Stimulated activated CD4-positive, alpha-beta T cell treated with anti-CD3 and anti-CD28 coated beads, Interleukin-1b, Interleukin-23, amount 100 ng/mL, for 1 hour (primary cell): ENCODE measurements at places on chromosomes 2 and 18.

- no peak for DNase-seq
Observed at GRCh38 chr2:117523267-117523666, 291.2 kb upstream of the DDX18 start.

DNA sequence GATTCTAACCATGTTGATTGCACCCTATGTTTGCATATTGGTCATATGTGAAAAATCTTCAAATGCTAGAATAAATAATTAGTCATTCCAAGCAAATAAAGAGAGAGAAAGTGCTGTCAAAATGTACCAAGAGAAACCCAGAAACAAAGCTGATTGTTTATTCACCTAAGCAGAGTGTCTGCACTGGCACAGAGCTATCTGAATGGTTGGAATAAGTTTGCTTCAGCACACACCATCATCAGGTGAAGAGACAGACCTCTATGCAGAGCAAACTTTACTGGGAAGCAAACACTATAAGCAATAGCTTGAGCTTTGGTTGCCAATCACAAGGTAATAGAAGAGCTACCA lies 25.4 kb downstream of the DSG4 start:
- no peak for DNase-seq

- DNase-seq: no peak
Observed at GRCh38 chr2:43024515-43025011, 201.8 kb downstream of the ZFP36L2 start.

DNA sequence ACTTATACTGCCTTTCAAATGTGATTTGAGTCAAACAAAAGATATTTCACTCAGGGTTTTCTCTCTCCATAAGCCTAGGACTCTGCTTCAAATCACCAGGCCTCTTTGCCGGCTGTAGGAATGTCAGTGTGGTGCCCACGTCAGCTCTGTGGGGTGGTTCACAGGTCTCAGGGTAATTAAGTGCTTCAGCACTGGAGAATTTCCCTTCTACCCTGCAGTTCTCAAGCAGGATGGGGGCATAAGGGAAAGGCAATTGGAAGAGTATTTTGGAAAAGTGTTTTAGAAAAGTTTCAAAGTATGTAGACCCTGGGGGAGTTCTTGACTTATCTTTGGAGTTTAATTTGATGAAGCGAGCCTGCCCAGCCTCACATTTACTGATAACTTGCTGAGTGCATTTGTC lies 9.6 kb downstream of the CNGA3 start:
- no peak for DNase-seq

DNA sequence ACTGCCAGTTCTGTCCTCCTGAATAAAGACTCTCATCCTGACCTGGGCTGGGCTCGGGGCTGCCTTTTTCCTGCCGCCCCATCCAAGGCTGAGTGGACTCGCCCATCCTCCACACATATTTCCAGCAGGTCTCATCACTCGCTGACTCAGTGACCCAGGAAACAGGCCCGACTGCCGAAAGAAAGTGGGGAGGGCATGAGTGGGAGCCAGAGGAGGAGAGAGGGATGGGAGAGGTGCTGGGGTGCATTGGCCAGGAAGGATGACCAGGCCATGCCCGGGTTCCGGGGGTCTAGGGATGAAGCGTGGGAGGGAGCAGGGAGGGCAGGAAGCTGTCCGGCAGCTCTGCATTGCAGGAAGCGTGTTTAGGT lies 66.7 kb downstream of the TWIST2 start:
- DNase-seq: no peak

DNA sequence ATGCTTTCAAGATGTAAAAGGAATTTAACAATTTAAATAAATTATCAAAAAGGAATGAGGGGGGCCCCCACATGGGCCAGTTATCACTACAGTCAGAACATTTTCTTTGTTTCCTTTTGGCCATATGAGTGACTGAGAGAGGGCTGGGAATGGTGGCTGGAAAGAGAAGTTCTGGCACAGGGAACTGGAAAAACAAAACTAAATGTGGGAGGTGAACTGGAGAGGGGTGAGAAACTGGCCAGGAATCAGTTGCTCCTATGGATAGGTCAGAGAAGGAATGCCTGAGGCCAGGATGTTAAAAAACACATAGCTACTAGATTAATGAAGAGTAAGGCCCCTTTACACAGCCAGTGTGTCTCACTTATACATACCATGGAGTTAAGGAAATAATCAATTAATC lies 121.0 kb downstream of the RBMS1 start:
- no peak for DNase-seq

GRCh38 chr2:157480182-157480961 lies 36.5 kb upstream of the CYTIP start:
- DNase-seq: no peak

GRCh38 chr2:133788386-133788785 lies 220.1 kb upstream of the NCKAP5 start:
- no peak for DNase-seq

- DNase-seq: no peak
Observed at GRCh38 chr18:63869374-63869773, 18.1 kb upstream of the SERPINB2 start.

- no peak for DNase-seq
Observed at GRCh38 chr2:128421861-128422311, 103.2 kb upstream of the HS6ST1 start.

DNA sequence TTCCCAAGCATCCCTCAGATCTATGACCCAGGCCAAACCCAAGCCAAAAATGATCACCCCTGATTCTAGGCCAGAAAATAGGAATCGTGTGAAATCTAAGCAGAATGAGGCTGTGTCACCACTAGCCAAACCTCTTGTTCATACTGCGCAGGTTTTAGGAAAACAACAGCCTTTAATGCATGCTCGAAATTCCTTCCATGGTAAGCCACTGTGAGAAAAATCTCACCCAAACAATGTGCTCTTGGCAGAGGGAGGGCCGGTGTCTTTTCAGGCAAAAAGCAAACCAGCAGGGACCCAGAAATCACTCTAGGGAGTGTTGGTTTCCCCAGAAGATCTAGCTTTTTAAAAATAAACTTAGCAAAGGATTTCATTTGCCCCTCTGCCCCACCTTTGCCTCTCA lies 71.2 kb upstream of the FOSL2 start:
- no peak for DNase-seq

GRCh38 chr2:215811409-215812345 lies 201.7 kb downstream of the MREG start:
- DNase-seq: no peak

DNA sequence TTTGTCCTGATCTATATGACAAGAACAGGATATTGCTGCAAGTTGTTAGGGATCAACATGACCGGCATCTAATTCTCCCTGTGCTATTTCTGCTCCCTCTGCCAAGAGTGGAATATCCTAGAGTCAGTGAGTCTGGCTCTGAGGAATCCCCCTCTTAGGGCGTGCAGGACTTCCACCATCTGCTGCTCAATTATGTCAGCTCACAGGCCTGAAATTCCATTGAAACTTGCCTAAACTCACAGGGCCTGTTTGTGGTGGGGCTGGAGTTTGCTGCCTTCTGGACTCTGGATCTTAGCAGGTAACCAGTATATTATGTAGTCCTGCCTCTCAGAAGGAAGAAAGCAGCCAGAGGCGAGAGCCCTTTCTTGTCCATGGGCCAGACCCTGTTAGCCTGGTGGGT lies 323.0 kb downstream of the TSN start:
- no peak for DNase-seq

DNA sequence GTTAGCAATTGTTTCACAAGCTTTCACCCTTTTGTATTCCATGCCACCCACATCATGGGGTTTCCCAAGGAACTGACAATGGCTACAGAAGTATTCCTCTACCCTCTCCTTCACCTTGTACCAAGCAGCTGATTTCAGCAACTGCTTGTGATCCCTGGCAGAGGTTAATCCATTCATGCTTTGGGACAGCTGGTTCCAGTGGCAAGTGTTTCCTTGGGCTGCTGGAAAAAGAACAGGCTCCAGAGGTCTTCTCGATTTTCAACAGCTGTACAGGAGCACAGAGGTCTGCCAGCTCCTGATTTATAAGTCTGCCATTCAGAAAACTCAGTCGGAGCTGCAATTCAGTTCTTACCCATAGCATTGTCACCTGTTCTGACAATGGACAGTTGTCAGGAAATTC lies 239.2 kb upstream of the CWC22 start:
- DNase-seq: no peak

- DNase-seq: no peak
Observed at GRCh38 chr2:159076241-159076640, 107.8 kb downstream of the TANC1 start.

GRCh38 chr2:85996591-85996990 lies 107.8 kb upstream of the ST3GAL5 start:
- DNase-seq: no peak

- DNase-seq: no peak
Observed at GRCh38 chr18:13791181-13791580, 32.8 kb upstream of the MC5R start.

- no peak for DNase-seq
Observed at GRCh38 chr2:97741251-97741650, 27.9 kb downstream of the ZAP70 start.

- DNase-seq: no peak
Observed at GRCh38 chr2:169585673-169586072, 1.5 kb downstream of the PPIG start.

DNA sequence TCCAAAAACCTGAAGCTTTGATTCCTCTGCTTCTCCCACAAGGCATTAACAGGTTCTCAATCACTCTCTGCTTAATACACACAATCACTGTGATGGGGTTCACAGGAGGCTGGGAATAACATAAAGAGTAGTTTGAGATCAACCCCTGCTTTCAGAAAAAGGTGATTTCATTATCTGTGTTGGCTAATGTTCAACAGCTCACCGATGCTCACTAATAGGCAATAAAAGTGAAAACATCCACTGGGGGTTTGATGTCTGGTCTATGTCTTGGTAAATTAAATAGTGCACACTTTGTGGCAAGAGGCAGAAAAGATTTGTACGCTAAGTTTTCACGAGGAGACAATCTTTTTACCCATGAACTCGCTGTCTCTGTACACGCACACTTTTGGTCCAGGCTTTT lies 159.3 kb upstream of the SERPINE2 start:
- DNase-seq: no peak

DNA sequence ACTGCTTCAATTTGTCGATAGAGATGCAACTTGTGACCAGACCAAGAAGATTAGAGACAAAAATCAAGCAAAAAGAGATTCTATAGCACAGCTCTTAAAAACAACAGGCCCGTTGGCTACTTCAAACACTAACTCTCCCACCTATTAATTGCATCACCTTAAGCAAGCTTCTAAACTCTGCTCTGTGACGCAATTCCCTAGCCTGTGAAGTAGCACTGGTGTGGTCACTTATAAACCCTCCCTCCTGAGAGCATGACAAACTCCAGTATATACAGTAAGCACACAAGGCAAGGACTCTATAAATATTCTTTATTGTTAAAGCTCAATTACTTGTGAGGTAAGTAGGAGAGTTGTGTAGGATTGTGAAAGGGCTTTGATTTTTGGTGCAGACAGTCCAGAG lies 72.3 kb downstream of the CMPK2 start:
- no peak for DNase-seq

- no peak for DNase-seq
Observed at GRCh38 chr2:181314551-181314950, 142.6 kb upstream of the ITGA4 start.
